Aorta (tissue), 5 donors: ENCODE measurements at places on chromosomes 7 and 10. TPM values are rescaled to one million over a fixed set of nuclear protein-coding genes. Genes with fewer than 3 reads are reported as not detected.

Gene COPS6
- total RNA-seq, result 81.0 TPM

- no peaks in the 10 kb centered on the region for H3K36me3 ChIP-seq
- H3K27me3 ChIP-seq, result no peaks in the 10 kb centered on the region
- no peak for DNase-seq
- H3K27ac ChIP-seq, result no peak overlapping the region
- no peak overlapping the region for H3K4me3 ChIP-seq
Measured at GRCh38 chr10:69056129-69056528, 31.8 kb upstream of the SRGN start.

DNA sequence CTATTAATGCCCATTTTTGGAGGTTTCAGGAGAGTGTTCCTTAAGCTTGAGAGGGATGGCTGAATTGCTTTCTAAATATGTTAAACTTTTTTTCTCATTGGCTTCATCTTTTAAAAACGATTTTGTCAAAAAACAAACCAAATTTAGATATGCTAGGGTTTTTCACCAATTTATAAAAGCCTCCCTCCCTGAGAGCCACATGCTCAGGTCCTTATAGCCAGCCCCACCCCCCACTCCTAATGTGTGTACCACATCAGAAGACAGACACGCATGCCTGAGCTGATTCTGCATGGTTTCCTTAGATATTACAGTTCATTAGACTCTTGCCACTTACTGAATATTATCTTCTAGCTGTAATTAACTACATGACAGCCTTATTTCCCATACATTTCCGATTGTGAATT, 2.0 kb downstream of the CUL1 start:
- no peak for DNase-seq
- H3K27me3 ChIP-seq, result no peaks in the 10 kb centered on the region
- H3K4me1 ChIP-seq, result peaks cover 7% of the 10 kb centered on the region
- H3K27ac ChIP-seq, result no peak overlapping the region

DNA sequence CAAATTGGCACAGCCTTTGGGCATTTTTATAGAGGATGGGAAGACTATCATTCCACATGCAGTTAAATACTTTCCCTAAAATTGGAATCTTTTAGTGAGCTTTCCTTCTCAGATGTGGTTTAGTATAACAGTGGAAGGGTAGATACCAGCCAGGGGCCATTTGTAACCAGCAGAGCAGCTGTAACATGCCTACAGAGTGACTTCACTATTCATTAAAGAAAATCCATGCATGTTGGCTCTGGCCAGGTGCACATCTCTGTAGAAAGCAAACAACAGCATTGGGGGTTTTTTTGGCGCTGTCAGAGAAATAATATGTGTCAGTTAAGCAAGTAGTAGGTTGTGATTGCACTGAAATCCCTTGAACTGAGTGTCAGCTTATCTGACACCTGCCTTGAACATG, 115.6 kb downstream of the LHFPL3 start:
- no peak overlapping the region for H3K4me3 ChIP-seq
- no peaks in the 10 kb centered on the region for H3K27me3 ChIP-seq
- no peak overlapping the region for H3K27ac ChIP-seq
- H3K4me1 ChIP-seq, result no peaks in the 10 kb centered on the region
- no peak for DNase-seq

Gene ADAP1
- total RNA-seq, result 10.8 TPM
